MCF 10A (cell line): ENCODE measurements at places on chromosomes 2 and 18.
A peak's percentile ranks its signal among the peaks of the same experiment; 100 is the strongest.

- no peak for DNase-seq
Observed at GRCh38 chr2:152890736-152891135, 172.3 kb downstream of the ARL6IP6 start.

GRCh38 chr18:58881477-58881876 lies 16.8 kb downstream of the ZNF532 start:
- DNase-seq = no peak

- DNase-seq = no peak
Observed at GRCh38 chr2:42495611-42496010, 1.8 kb upstream of the KCNG3 start.

DNA sequence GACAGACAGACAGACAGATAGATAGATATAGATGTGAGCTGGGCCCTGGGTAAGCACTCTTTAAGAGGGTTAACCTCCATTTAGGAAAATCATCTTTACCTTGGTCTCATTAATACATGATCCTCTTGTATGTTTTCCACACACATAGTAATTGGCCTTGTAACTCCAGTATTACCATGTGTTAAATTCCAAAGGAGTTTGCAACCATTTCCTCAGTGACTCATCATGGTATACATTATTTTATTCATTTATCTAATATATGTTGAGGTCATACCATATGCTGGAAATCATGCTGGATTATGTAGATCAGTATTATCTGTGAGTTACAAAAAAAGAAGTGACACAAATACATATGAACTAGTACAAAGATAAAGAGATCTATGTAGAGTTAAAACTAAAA lies 504.3 kb downstream of the DCC start:
- DNase-seq = peak; percentile 5

DNA sequence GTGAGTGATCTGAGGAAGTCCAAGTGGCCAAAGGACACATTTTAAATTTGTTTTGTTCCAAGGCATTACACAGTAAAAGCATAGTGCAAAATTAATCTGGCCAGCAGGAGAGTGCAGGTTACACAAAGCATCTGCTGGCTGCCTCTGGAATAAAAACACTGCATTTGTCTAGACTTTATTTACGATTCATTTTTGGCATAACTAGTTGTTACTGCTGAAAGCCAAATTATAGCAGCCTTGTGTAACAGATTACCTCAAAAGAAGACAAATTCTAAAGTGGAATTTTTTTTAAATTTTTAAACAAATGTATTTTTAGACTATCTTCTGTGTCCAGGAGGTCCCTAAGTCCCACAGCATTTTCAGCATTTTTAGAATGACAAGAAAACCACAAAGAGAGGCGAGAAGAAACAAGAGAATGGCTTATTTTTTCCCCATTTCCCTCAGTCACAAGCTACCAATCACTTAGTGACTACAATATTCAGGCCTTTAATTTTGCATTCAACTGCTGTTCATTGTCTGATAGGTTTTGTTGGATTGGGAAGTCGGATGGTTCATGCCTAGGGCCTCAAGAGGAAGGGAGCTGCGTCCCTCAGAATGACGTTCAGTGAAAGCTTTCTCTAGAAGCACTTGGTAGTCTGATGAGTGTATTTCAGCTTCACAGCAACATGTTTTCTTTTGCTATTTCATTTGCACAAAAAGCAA lies 46.0 kb downstream of the TMEFF2 start:
- no peak for DNase-seq

DNA sequence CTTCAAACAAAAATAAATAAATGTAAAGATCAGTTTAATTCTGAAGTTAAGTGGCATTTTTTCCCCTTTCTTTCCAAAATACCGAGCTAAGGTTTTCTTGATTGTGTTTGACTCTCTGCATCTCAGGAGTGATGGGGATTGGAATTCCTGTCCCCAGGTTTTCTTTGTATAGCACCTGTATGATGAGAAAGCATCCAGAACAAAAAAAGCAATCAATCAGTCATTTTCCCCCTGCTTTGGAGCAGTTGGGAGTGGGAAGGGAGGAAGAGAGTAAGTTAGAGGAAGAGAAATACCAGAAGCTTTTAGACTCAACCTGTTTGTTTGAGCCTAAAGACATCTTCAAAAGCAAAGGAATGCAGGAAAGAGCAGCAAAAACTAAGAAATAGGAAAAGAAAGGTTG lies 88.5 kb downstream of the RIF1 start:
- no peak for DNase-seq

GRCh38 chr2:187349326-187349944 lies 98.6 kb downstream of the CALCRL start:
- peak; percentile 25 for DNase-seq

- peak; percentile 59 for DNase-seq
Observed at GRCh38 chr18:29501952-29502351, 1325.0 kb upstream of the CDH2 start.

DNA sequence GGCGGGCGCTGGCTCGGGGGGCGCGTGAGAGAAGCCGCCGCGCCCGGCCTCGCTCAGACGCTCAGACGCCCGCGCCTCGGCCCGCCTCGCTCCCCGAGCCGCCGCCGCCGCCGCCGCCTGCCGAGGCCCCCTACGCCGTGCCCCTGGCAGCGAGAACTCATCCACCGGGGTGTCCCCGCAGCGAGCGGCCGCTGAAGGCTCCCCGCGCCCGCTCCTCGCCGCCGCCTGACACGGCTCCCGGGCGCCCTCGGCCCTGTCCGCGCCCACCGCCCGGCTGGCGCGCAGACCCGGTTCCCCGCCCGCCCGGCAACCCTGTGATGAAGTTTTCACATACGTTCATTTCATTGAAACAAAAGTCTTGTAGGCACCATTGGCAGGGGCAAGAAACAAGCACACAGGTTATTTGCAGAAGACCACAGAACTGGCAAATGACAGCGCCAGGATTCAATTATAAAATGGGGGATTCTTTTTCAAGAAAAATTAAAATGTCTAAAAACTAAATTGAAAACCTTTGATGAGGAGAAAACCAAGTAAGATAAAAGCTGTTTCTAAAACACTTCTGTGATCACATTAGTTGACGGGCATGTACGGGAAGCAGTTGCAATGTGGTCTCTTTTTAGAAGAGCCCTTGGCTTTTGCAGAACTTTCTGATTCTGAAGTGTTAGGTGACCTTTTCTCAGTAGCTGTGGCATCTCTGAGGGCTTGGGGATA lies 50.5 kb upstream of the TUBA3D start:
- DNase-seq = no peak

DNA sequence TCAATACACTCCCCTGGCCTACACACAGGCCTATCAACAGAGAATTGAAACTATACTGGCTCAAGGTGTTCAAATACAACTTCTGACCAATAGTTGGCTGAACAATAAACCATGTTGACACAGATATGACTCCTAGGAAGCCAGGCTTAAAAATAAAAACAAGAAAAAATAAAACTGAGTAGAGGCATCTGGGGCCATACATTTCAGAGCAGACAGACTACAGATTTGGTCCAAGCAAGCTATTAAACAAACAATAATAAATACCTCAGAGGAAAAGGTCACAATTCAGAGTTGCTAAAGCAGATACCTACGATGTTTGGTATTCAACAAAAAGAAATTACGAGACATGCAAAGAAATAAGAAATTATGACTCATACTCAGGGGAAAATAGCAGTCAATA lies 132.8 kb upstream of the ACVR2A start:
- no peak for DNase-seq

DNA sequence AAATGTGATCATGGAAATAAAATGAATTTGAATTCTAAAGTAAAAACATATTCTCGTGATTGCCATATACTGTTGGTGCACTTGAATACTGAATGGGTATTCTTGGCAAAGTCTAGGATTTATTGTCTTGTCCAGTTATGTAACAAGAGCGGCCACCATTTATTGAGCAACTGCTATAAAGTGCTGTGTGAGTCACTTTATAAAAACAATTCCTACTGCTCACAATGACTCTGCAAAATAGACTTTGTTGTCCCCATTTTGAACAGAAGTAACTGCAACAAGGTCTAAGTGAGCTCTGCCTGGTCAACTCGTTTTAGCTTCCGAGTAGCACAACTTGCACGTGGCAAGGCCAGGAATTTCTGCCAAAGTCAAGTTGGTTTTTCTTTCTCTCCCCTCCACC lies 995.6 kb upstream of the FANCL start:
- peak; percentile 89 for DNase-seq

- no peak for DNase-seq
Observed at GRCh38 chr18:67179726-67180125, 336.8 kb downstream of the DSEL start.

DNA sequence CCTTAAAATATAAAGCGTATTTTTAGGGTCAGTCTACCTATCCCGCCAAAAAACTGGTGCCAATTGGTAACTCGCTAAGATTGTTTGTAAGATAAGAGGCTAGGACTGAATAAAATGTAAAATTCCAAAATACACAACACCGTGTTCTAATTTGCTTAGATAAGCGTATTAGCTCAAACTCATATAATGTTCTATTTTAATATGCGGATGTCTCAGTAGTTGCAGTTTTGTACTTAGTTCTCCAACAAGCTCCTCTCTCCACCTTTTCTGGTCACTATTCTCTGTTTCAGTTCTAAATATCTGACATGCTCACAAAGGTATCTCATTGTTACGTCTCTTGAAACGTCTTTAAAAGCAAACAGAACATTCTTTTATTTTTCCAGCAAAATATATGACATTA lies 24.0 kb downstream of the NETO1 start:
- DNase-seq = no peak

- DNase-seq = no peak
Observed at GRCh38 chr2:197294260-197294659, 16.3 kb downstream of the ANKRD44 start.

GRCh38 chr2:20401489-20401835 lies 45.4 kb upstream of the RHOB start:
- peak; percentile 68 for DNase-seq

DNA sequence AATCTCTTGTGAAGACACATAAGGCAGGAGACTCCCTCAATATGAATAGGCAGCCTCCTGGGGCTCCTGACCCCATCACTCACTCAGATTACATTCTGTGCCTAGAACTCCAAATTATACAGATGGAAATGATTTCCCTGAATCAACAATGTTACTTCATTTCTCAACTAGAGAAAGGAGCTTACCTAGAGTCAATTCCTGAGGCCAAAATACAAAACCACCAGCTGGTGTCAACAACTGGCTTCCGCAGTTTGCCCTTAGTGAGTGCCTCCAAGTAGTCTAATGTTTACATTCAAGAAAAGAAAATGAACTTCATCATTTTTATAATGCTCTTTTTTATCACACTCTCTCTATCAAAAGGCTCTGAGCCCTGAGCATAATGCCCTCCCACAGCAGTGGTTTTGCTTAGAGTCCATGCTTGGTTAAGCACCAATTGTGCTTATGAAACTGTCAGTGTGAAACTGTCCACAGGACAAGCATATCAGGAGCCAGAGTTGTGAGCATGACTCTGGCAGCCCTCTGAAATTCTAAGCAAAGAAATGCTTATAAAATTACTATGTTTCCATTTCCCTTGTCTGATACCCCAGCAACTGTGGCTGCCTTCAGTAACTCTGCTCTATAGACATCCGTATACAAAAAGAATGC lies 305.7 kb upstream of the PKDCC start:
- DNase-seq = no peak

DNA sequence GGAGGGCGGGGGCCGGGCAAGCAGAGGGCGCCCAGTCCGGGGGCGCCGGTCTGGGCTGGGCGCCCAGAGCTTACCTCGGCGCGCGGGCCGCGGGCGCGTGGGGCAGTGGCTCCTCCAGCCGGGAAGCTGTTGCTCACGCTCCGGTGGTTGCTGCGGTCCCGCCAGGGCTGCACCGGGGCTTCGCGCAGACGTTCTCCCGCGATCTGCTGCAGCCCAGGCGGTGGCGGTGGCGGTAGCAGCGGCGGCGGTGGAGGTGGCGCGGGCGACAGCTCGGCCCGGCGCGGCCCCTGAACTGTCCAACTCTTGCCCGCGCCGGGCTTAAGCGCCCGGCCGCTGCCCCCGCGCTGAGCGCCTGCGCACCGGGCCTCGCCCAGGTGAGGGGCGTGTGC lies 391 bp downstream of the ZNF385B start:
- no peak for DNase-seq

DNA sequence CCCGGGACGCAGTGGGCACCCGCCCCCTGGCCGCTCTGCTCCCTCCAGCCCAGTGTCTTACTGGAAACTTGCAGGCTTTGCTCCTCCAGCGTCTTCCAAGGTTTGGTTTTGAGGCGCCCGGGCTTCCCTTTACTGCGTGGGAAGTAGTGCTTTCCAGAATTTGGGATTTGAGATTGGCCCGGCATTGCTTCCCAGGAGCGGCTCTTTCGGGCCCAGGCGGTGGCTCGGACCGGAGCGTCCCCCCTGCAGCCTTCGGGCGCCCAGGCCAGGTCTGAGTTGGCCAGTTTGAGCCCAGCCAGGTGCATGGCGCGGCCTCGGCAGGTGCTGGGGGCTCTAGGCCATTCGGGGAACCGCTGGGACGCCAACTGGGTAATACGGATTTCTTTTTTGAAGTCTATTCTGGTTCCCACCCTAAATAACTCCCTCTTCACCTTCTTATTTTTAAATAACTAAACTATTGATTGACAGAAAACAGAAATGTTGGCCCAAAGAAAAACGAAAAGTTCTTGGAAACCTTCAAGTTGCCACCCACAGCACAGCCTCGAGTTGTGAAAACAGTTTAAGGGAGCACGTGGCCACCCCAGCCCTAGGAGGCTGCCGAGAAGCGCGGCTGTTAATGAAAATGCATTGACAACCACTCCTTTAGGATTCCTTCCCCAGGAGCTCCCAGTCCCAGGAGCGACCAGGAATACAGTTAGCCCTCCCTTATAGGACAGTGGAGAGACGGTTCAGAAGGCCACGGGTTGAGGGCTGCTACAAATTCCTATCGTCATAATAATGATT lies 766 bp downstream of the SNTG2 start:
- no peak for DNase-seq

DNA sequence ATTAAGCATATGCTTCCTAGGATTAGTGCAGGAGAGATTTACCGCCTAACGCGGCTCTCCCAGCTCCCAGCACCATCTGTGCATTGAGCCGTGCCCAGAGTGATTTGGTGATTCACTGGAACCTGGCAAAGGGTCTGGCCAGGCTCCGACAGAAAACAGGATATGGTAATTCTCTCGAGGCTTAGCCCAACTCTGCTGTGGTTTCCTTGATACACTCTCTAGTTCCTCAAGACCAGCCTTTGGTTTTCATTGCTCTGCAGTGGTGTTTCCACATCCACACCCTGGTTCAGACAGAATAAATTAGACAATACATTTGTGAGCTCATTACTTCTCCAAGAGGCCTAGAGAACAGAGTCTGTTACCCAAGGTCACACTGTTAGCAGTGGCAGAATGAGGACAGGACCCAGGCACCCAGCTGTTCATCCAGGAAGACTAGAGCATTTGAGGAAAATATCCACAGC lies 23.0 kb upstream of the SMAD2 start:
- peak; percentile 81 for DNase-seq

- no peak for DNase-seq
Observed at GRCh38 chr18:9449600-9450414, 25.5 kb upstream of the RALBP1 start.
